ENCODE measurements at places on chromosomes 2 and 18. TPM values are rescaled to one million over a fixed set of nuclear protein-coding genes. Genes with fewer than 3 reads are reported as not detected.

Gene HOXD11
- total RNA-seq, result not detected

Gene CAVIN2
- not detected for total RNA-seq

Gene TDRD15
- not detected for total RNA-seq

Gene AQP12A
- total RNA-seq, result not detected

Gene UPP2
- not detected for total RNA-seq

Gene FMNL2
- 166 TPM for total RNA-seq

Gene GAL3ST2
- 0.42 TPM for total RNA-seq

GRCh38 chr2:55164534-55165480 is 67.3 kb downstream of the CLHC1 start:
- no peaks in the 10 kb centered on the region for H3K36me3 ChIP-seq
- H3K27me3 ChIP-seq, result peaks cover 2% of the 10 kb centered on the region
- no peak overlapping the region for H3K27ac ChIP-seq
- H3K4me3 ChIP-seq, result no peak overlapping the region

- H3K27ac ChIP-seq, result no peak overlapping the region
- no peak overlapping the region for H3K4me3 ChIP-seq
- no peaks in the 10 kb centered on the region for H3K27me3 ChIP-seq
- no peaks in the 10 kb centered on the region for H3K36me3 ChIP-seq
- H3K4me1 ChIP-seq, result no peaks in the 10 kb centered on the region
Observed at GRCh38 chr2:149438330-149438960, 108.1 kb downstream of the LYPD6 start.

DNA sequence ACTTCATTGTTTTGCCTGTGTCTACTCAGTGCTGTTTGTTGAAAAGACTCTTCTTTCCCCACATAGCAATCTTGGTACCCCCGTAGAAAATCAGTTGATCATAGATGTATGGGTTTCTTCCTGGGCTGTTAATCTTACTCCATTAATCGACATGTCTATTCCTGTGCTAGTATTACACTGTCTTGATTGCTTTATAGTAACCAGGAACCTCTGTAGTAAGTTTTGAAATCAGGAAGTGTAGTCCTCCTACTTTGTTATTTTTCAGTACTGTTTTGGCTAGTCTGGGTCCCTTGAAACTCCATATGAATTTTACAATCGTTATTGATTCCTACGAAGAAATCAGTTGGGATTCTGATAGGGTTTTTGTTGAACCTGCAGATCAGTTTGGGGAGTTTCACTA is 78.8 kb upstream of the FAM136A start:
- H3K27ac ChIP-seq, result no peak overlapping the region
- no peaks in the 10 kb centered on the region for H3K36me3 ChIP-seq
- peaks cover 4% of the 10 kb centered on the region for H3K27me3 ChIP-seq
- H3K4me1 ChIP-seq, result no peaks in the 10 kb centered on the region

- no peak overlapping the region for H3K27ac ChIP-seq
- H3K36me3 ChIP-seq, result no peaks in the 10 kb centered on the region
Observed at GRCh38 chr2:200317975-200318374, 11.5 kb downstream of the SPATS2L start.

DNA sequence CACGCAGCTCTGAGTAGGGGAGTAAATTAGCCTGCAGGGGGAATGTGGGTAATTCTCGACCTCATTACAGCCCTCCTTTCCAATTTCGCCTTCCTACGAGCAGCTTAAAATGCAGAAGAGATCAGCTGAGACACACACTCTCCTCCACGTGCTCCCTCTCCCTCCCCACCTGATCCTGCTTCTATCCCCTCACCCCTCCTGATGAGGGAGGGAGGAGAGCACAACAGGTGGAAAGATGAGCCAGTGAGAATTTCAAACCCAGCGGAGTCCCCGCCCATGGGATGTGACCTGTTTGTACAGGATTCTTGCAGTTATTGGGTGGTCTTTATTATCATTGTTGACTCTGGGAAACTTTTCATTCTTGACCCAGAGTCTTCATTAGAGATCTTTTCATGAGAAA is 35.5 kb downstream of the DDX18 start:
- peaks cover 14% of the 10 kb centered on the region for H3K36me3 ChIP-seq
- no peak overlapping the region for H3K4me3 ChIP-seq
- peaks cover 2% of the 10 kb centered on the region for H3K27me3 ChIP-seq

DNA sequence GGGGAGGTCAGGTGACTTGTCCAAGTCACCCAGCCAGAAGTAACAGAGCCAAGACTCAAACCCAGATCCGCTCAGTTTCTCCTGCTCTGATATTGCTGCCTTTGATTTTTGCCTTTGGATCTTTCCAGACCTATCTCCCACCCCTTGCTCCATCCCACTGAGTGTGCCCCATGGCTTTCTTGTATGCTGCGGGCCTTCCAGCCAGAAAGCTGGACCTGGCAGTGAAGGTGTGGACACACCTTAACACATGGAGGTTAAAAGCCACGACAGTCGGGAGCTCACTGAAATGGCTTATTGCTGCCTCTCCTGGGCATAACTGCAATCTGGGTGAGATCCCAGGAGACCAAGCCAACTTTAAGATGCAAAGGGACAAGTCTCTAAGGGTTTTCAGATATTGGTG is 86.7 kb downstream of the LONRF2 start:
- peaks cover 32% of the 10 kb centered on the region for H3K4me1 ChIP-seq
- H3K27ac ChIP-seq, result no peak overlapping the region
- no peak for DNase-seq
- peaks cover 7% of the 10 kb centered on the region for H3K27me3 ChIP-seq

- H3K36me3 ChIP-seq, result no peaks in the 10 kb centered on the region
- H3K27ac ChIP-seq, result no peak overlapping the region
- H3K4me3 ChIP-seq, result no peak overlapping the region
- peaks cover 13% of the 10 kb centered on the region for H3K4me1 ChIP-seq
Observed at GRCh38 chr2:224560549-224560948, 24.6 kb downstream of the CUL3 start.

DNA sequence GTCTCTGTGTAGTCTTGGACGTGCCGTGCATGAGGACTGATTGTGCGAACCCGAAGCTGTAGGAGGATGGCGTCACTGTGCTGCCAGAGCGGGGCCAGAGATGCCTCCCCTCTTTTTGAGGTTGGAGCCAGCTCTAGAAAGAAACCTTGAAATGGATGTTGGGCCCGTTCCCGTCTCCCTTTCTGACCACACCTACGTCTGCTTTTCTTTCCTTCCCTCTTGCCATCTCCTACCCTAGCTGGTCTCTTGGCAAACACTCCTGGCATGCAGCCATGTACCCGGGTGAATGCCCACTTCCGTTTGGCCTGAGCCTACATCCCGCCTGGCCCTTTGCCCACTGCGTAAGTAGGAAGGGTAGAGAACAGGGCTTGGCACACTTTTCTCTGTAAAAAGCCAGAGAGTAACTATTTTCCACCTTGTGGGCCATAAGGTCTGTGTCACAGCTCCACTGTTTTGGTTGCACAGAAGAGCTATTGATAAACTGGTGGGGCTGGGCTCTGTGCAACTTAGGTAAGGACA is 37.4 kb downstream of the SH3BP4 start:
- peaks cover 18% of the 10 kb centered on the region for H3K4me1 ChIP-seq
- peaks cover 3% of the 10 kb centered on the region for H3K27me3 ChIP-seq
- no peak overlapping the region for H3K4me3 ChIP-seq
- H3K27ac ChIP-seq, result no peak overlapping the region
- peaks cover 6% of the 10 kb centered on the region for H3K36me3 ChIP-seq

DNA sequence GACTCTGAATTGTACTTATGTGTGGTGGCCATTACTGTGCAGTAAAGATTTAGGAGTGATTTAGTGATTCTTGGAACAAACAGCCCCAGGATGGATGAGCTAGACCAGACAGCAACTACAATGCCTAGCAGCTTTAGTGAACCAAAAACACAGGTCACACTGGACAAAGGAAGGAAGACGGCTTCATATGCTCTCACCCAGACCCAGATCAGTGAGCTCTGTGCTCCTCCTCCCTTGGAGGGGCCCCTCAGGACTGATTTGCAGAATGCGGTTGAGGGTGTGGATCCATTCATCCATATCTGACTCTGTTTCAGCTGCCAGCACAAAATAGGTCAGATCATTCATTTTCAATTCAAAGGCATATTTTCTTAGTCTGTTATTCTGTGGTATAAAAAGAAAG is 159.7 kb upstream of the CCDC195 start:
- H3K36me3 ChIP-seq, result no peaks in the 10 kb centered on the region
- DNase-seq, result no peak
- H3K4me3 ChIP-seq, result no peak overlapping the region
- H3K4me1 ChIP-seq, result peaks cover 2% of the 10 kb centered on the region

DNA sequence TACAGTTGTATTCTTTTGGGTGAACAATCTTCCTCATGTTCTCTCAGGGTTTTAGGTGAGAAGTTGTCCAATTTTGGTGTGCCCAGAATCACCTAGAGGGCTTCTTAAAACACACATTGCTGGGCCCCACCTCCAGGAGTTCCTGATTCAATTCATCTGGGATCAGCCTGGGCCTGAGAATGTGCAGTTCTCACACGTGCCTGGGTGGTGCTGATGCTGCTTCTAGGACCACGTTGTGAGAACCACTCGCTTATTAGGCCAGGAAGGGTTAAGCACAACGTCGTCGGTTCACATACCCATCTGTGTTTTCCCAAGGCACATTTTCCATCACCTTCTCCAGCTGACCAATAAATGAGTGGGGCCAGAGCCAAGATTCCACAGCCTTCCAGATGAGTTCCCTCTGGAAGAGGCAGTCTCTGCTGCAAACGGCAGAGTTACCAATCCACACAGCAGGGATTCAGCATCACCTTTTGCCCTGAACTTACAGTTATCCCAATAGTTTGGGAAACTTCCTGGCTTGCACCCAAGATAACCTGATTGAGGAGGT is 277.7 kb upstream of the HNRNPA3 start:
- H3K27ac ChIP-seq, result no peak overlapping the region
- H3K4me3 ChIP-seq, result no peak overlapping the region
- H3K4me1 ChIP-seq, result peaks cover 8% of the 10 kb centered on the region
- no peak for DNase-seq

DNA sequence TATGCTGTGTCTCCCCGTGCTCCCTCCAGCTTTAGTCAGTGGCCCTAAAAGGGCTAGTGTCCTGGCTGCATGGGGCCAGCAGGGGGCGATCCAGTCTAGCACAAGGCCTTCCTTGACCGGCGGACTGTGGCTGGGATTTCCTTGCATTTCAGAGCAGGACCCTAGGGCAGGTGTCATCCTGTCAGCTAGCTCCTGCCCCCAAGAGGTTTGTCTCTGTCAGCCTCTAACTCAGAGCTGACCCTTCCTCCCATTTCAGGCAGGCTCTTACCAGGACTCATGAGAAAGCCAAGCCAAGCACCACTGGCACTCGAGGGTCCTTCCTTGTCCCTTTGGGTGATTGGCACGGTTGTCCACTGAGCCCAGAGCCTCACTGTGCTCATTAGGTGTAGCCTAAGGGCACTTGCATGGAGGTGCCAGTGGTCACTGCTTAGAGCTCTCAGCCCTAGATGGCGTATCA is 140.3 kb downstream of the RPIA start:
- no peak overlapping the region for H3K4me3 ChIP-seq
- DNase-seq, result peak; percentile 90
- no peak overlapping the region for H3K27ac ChIP-seq
- peaks cover 2% of the 10 kb centered on the region for H3K27me3 ChIP-seq

- DNase-seq, result no peak
- peak overlapping the region; percentile 78 for H3K27ac ChIP-seq
- H3K4me1 ChIP-seq, result peaks cover 26% of the 10 kb centered on the region
- peaks cover 10% of the 10 kb centered on the region for H3K27me3 ChIP-seq
- H3K4me3 ChIP-seq, result peak overlapping the region; percentile 89
Observed at GRCh38 chr2:241314226-241315092, 1.0 kb downstream of the HDLBP start.

DNA sequence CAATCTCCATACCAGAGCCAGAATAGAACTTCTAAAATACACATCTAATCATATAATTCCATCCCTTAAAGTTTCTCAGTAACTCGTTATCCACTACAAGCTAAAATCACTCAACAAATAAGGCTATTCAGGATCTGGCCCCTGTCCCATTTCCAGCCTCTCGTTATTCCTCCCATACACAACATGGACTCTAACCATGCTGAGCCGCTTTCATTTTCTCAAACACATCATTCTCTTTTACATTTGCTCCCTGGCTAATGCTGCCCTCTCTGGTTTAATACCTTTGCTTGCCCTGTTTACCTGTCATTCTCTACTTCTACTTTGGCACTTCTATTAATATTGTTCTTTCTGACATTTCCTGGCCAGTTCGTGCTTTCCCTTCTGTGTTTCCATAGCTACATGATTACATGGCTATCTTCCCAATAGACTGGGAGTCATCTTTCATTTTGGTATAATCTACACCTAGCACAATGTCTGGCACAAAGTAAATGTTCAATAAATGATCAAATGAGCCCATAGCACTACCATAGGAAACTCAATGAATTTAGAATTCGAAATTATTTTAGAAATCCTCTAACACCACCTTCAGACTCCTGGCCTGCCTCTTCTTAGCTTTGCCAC is 163.6 kb upstream of the VRK2 start:
- H3K27ac ChIP-seq, result no peak overlapping the region
- no peaks in the 10 kb centered on the region for H3K36me3 ChIP-seq
- peaks cover 15% of the 10 kb centered on the region for H3K4me1 ChIP-seq
- no peak overlapping the region for H3K4me3 ChIP-seq

DNA sequence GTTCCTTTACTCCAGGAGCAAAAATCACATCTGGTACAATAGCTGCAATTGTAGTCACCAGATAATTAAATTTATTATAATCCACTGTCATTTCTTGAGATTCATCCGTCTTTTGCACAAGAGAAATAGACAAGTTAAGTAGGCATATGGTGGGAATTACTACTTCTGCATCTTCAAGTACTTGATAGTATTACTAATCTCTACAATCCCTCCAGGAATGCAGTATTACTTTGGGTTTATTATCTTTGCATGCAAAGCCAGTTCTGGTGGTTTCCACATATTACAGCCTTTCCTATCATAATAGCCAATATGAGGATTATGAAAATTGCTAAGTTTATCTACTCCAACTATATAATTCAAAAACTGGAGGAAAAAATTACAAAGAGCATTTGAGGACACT is 254.1 kb downstream of the IKZF2 start:
- H3K27me3 ChIP-seq, result no peaks in the 10 kb centered on the region
- H3K27ac ChIP-seq, result no peak overlapping the region
- H3K4me3 ChIP-seq, result no peak overlapping the region
- no peaks in the 10 kb centered on the region for H3K36me3 ChIP-seq
- no peaks in the 10 kb centered on the region for H3K4me1 ChIP-seq

- peaks cover 19% of the 10 kb centered on the region for H3K4me1 ChIP-seq
- H3K27me3 ChIP-seq, result peaks cover 8% of the 10 kb centered on the region
- no peaks in the 10 kb centered on the region for H3K36me3 ChIP-seq
- no peak overlapping the region for H3K4me3 ChIP-seq
Observed at GRCh38 chr2:128361376-128362131, 42.9 kb upstream of the HS6ST1 start.

DNA sequence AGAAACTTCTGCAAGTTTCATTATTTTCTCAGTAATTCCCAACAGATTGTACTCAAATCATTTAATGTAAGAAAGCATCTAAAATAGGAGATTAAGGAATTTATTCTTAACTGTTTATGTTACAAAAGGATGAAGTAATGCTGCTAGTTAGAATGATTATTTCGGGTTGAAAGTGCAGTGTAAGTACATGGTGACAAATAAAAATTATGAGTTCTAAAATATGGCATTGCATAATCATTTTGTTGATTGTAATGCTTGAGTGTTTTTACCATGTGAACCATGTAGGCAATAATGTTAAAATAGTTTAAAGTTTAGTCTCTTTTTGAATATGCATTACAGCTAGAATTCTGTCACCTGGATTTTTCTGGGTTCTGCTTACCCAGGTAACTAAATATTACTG is 149.0 kb upstream of the SP5 start:
- no peak overlapping the region for H3K4me3 ChIP-seq
- no peak for DNase-seq
- H3K4me1 ChIP-seq, result no peaks in the 10 kb centered on the region
- H3K27me3 ChIP-seq, result no peaks in the 10 kb centered on the region
